Activated CD4-positive, alpha-beta T cell treated with anti-CD3 and anti-CD28 coated beads for 48 hours (primary cell): ENCODE measurements at places on chromosomes 5 and 9.

DNA sequence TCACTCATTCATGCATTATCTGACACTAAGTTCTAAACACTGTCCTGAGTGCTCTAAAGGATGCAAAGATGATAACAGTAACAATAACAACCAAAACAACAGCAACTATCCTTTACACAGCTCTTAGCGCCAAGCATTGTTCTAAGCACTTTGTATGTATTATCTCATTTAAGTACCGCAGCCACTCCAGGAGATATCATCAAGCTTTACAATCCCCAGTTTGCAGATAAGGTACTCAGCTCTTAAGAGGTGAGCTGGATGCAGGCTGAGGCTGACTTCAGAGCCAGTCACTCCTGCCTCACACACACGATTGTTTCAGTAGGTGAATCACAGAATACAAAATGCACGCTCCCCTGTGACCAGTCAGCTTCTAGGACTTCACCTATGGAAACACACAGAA is 141.8 kb downstream of the PAX5 start:
- DNase-seq = no peak

GRCh38 chr5:110478895-110479294 is 247.6 kb downstream of the TMEM232 start:
- DNase-seq = no peak

- DNase-seq = no peak
These were observed 244.4 kb downstream of the CWC27 start for GRCh38 chr5:65013166-65013565.

DNA sequence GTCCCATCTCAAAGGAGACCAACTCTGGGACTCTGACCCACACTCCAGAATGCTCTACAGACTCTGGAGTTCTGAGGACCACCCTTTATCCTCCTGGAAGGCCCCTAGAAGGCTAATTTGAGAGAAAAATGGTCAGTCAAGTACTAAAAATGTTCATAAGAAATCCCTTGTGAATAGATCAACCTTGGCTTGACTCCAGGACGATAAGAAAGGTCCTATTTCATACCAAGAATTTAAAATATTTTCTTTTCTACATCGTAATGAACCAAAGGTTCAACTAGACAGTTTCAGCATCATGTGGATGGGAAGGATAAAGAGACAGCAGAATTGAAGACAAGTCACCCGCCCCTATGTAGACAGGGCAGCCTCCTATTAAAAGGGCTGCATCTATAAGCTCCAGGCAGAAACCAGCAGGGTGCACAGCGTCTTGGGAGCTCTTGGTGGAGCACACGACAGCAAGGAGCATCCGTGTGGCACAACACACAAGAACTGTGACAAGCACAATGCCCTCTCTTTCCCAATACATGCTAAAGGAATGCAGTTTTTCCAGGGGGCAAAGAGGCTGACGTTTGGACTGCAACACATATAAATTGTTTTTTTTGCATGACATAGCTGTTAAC is 38.3 kb downstream of the RASEF start:
- DNase-seq = no peak

DNA sequence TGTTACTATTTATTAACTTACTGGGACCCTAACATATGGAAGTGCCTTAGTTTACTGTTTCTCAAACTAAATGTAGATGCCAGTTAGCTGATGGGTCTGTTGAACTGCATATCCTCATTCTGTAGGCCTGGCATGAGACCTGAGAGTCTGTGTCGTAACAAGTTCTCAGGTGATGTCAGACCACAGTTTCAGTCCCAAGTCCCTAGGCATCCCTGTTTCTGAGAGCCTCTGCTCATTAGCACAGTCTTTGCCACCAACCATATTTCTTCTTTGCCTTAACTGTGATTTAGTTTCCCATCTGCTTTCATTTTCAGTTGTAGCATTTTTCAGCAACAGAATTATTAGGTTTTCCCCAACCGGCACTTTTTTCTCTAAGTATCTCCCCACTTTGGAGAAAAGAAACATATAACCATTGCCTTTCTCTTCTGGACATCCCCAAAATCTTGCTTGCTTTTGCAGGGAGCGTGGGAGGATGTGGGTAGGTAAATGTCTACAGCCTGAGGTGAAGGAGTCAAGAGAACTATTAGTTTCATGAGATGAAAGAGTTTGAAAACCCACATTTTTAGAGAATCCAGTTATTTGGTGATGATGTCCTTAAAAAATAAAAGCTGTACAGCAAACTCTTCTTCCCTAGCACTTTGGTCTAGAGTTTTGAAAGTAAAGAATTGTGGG is 74.6 kb downstream of the NUDT12 start:
- DNase-seq = no peak

DNA sequence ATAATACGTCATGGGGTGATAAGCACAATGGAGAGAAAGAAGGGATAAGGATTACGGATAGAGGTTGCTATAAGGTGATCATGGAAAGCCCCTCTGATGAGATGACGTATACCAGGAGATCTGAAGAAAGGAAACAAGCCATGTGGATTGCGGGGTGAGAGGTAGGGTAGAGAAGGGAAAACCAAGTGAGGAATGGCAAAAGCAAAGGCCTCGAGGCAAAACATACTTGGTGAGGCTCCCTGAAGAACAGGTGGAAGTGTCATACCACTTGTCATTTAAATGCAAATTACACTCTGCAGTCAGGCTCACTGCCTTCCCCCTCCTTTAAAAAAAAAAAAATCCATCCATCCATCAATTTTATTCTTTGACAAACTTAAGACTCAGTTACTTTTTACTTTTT is 420.8 kb downstream of the RAB3C start:
- DNase-seq = no peak

DNA sequence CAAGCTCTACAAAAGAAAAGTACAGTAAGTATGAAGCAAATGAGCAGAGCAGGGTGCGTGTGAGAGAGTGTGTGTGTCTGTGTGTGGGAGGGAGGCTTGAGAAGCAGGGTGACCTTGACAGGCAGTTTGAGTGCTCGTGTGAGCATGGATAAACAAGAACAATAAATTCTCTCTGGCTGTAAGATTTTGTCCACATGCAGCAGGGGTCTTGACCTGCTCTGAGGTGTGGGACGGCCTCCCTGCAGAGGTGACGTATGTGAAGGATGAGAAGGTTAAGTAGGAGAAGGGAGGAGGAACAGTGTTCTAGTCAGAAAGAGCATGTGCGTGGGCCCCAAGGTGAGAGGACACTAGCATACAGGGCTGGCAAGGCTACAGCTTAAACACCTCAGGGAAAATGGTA is 49.0 kb downstream of the SPTLC1 start:
- DNase-seq = no peak

DNA sequence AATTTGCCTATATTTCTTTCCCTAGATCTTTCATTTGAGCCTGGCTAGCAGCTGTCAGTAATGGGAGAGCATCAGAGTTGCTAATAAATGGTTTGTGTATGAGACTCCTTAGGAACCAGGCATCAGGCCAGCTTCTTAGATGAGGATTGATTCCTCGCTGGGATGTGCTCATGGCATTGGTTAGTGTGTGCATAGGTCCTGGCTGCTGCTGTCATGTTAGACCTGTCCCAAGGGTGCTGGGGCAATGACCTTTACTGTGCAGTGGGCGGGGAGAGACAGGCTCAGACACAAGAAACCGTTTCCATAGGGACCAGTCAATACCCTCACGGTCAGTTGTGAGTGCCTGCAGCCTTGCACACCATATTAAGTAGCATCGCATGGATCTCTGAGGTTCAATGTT is 112.3 kb upstream of the NR3C1 start:
- no peak for DNase-seq

DNA sequence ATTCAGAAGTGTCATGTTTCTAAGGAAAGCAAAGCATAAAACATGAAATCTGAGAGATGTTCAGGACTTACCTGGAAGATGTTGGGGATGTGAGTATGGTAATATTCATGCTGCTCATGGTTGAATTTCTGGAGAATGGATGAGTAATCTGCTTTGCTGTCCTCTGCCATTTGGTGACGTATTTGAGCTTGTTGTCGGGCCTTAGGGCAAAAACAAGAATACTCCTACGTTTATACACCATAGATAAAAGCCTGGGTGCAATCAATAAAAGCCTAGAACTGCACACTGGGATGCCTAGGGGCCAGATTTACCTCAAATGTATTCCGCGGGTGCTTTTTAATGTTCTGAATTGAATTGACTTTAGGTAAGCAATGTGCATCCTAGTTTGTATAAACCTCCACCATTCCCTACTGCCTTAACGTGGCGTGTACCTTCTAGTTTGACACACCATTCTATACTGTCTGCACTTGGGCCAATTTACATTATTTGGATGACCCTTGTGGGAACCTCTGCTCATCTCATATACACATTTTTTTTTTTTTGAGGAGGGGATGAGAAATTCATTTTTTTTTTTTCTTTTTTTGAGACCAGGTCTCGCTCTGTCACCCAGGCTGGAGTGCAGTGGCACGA is 94.4 kb downstream of the USP20 start:
- peak; percentile 25 for DNase-seq

DNA sequence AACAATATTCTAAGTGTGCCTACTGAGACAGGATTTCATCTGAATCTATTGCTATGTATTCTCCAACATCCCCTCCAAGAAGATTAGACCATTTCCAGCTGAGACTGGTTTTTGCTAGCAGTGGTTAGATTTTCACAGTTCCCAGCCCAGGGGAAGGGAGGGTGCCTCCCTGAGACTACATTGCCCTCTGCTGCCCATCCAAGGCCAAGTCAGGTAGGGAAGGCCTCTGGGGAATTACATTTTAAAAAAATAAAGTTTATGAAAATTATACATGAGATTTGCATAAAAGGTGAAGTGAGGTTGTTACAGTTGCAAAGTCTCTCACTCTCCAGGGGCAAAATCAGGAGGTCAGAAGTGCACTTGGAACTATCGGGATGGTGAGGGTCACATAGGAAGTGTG is 28.0 kb upstream of the SYK start:
- no peak for DNase-seq

GRCh38 chr5:127892467-127893207 is 189.4 kb downstream of the CCDC192 start:
- no peak for DNase-seq

GRCh38 chr5:24816206-24816605 is 171.4 kb upstream of the CDH10 start:
- no peak for DNase-seq

DNA sequence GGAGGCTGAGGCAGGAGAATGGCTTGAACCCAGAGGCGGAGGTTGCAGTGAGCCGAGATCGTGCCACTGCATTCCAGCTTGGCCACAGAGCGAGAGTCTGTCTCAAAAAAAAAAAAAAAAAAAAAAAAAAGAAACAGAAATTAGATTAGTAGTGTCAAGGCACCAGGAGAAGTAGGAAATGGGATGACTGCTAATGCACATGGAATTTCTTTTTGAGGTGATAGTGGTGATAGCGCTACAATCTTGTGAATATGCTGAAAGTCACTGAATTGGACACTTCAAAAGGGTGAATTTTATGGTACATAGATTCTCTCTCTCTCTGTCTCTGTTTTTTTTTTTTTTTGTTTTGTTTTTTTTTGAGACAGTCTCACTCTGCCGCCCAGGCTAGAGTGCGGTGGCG is 42.1 kb upstream of the SUB1 start:
- DNase-seq = no peak

- no peak for DNase-seq
These were observed 459.1 kb downstream of the EBF1 start for GRCh38 chr5:158640593-158640980.

GRCh38 chr5:169499990-169500505 is 83.5 kb upstream of the SPDL1 start:
- DNase-seq = no peak

DNA sequence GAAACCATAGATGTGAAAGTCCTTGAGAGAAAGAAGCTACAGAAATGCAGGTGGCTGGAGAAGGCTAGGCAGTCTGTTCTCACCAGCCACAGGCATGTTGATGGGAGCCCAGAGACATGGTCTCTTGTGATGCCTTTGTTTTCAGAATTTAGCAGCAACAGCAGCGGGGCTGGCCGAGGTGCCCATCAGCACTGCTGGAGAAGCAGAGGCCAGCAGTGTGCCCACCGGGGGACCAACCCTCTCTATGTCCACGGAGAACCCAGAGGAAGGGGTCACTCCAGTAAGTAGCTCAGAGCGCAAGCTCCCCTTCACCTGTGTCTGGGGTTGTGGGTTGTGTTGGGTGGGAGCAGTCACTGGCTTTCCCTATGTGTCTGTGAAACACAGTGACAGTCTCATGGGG is 59.6 kb downstream of the COL15A1 start:
- no peak for DNase-seq

DNA sequence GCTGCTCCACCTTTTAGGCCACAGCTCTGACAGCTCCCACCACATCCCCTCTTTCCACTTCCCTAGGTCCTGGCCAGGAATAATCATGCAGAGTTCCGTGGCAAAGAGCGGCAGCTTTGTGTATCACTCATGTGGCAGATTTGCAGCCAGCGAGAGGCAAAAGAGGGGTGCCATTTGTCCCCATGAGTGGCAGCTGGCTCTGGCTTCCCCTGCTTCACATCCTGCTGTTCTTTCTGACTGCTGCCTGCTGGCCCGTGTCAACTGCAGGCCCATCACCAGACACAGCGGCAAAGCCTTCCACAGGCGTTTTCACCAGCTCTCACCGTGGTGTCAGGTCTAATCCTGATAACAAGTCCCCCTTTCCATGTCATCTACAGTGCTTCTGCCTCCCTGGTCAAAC is 430.6 kb upstream of the DAP start:
- DNase-seq = no peak

- DNase-seq = no peak
These were observed 504.0 kb downstream of the PTPRD start for GRCh38 chr9:10108815-10109214.

GRCh38 chr5:91074615-91075014 is 308.5 kb downstream of the ARRDC3 start:
- DNase-seq = no peak

DNA sequence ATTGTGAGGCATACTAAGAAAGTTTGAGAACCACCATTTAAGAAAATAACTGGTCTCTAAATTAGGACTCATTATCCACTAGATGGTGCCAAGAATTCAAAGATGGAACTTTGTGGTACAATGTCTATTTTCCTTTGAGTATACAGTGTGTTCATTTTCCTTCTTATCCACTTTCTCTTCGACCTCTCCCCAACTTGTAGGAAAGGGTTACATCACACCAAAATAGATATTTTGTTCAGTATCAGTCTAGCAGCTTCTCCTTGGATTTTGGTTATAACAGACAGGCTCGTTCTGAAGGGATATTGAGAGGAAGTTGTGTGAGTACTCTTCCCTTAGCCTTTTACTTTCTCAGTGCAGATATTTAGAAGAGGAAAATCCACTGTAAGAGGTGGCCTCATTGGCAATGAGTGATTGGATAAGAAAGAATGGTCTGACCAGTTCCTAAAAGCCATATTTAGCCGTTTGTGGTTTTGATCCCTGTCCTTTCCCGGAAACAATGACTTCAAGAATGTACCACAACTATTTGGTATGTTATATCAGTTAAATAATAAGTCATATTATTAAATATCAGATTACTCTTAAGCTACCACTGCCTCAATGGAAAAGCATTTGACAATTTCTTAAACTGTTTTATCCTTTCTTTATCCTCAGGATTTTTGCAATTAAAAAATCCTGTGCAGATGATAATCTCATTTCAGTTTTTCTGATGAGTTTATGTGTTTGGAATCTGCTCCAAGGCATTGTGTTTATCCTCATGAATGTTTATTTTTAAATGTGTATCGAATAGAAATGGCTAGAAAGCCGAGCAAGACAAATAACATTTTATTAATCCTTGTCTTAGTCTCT is 69.0 kb upstream of the GRAMD2B start:
- no peak for DNase-seq

GRCh38 chr5:161697001-161697400 is 11.5 kb downstream of the GABRA6 start:
- no peak for DNase-seq

GRCh38 chr9:119272500-119273211 is 96.6 kb downstream of the BRINP1 start:
- no peak for DNase-seq

- DNase-seq = no peak
These were observed 246.8 kb downstream of the NSG2 start for GRCh38 chr5:174292348-174292747.

GRCh38 chr5:110458313-110458712 is 268.2 kb downstream of the TMEM232 start:
- no peak for DNase-seq
